T-helper 17 cell (primary cell): ENCODE measurements at places on chromosomes 11 and 22. TPM values are rescaled to one million over a fixed set of nuclear protein-coding genes. Genes with fewer than 3 reads are reported as not detected.

Gene RRAS2
- total RNA-seq, result 26.2 TPM

Gene APOBEC3B
- total RNA-seq, result 1.2 TPM

Gene OR10A4
- not detected for total RNA-seq

Gene CCDC116
- 0.13 TPM for total RNA-seq

Gene ANO1
- 0.34 TPM for total RNA-seq

DNA sequence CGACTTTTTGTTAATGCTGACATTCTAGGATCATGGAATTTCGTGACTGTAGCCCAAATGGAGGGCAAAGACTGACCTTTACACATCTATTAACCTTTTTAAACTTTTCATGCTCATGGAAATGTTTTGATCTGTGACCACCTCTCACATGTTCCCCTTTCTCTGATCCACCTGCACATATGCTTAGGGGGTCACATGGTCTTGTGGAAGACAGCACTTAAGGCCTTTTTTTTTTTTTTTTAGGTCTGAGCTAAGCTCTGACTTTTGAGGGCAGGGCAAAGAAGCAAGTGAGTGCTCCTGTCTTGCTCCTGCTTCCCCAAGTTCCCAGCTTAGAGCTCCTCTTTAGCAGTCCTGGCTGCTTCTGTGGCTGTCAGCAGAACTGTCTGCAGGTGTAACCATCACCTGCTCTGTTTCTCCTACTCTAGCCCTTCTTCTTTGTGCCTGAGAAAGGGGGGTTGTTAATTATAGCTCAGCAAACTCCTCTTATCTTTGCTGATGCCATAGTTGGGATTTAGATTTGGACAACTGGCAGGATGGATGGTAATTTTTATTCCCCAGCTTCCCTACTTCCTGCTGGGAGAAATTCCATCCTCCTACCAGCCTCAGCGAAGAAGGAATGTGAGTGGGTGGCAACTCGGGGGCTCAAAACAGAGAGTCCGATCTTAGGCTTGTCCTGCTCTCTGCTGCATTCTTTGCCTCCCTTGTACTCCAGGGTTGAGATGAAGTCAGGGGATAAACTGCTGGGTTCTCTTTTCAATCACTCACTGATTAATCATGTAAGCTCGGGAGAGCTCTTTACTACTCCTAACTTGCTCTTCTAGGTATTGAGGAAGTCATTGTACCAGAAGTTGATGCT lies 64.4 kb downstream of the GRAMD1B start:
- H3K4me1 ChIP-seq, result peaks cover 16% of the 10 kb centered on the region
- H3K36me3 ChIP-seq, result no peaks in the 10 kb centered on the region
- H3K27me3 ChIP-seq, result no peaks in the 10 kb centered on the region

GRCh38 chr22:36910461-36910860 lies 3.0 kb upstream of the CSF2RB start:
- H3K27ac ChIP-seq, result no peak overlapping the region
- H3K27me3 ChIP-seq, result peaks cover 26% of the 10 kb centered on the region
- peaks cover 2% of the 10 kb centered on the region for H3K36me3 ChIP-seq
- DNase-seq, result no peak

DNA sequence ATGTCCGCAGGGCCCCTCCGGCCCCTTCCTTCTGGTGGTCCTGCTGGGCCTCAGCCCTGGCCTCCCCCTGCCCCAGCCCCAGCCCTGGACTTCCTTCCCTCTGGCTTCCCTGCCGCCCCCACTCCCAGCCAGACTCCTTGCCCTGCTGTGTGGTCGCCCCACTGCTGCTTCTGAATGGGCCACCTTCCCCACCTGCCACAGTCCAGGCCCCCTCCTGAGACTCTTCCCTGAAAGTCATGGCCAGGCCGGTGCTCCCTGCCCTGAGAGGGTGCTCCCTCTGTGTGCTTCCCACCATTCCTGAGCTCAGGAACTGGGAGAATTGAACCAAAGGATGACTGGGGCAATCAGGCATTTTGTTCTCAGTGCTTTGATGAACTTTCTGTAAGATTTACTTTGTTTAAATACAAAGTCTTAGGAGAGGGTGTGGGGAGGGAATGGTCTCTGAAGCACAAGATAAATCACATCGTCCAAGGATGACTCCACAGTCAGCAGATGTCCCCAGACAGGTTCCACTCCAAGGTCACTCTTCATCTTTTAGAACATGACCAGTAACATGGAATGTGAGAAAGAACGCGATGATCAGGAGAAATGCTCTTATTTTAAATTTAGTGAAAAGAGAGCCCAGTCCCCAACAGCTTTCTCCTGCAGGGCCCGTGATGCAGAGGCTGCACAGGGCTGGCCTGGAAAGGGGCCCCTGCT lies 774 bp downstream of the APOBEC3D start:
- H3K4me3 ChIP-seq, result peak overlapping the region; percentile 98
- peaks cover 38% of the 10 kb centered on the region for H3K4me1 ChIP-seq
- H3K36me3 ChIP-seq, result peaks cover 4% of the 10 kb centered on the region

- peaks cover 10% of the 10 kb centered on the region for H3K36me3 ChIP-seq
- no peak overlapping the region for H3K27ac ChIP-seq
- no peak overlapping the region for H3K4me3 ChIP-seq
- no peaks in the 10 kb centered on the region for H3K27me3 ChIP-seq
- H3K4me1 ChIP-seq, result peaks cover 14% of the 10 kb centered on the region
- no peak for DNase-seq
Observed at GRCh38 chr11:20458905-20459632, 71.6 kb downstream of the PRMT3 start.

GRCh38 chr11:111829185-111829968 lies 42.0 kb downstream of the ALG9 start:
- peaks cover 10% of the 10 kb centered on the region for H3K36me3 ChIP-seq
- no peak for DNase-seq
- no peaks in the 10 kb centered on the region for H3K27me3 ChIP-seq
- H3K27ac ChIP-seq, result no peak overlapping the region

GRCh38 chr11:28110821-28111200 lies 2.6 kb downstream of the METTL15 start:
- no peaks in the 10 kb centered on the region for H3K27me3 ChIP-seq
- peaks cover 7% of the 10 kb centered on the region for H3K36me3 ChIP-seq
- H3K27ac ChIP-seq, result peak overlapping the region; percentile 99
- peaks cover 37% of the 10 kb centered on the region for H3K4me1 ChIP-seq
- DNase-seq, result no peak
- peak overlapping the region; percentile 99 for H3K4me3 ChIP-seq

DNA sequence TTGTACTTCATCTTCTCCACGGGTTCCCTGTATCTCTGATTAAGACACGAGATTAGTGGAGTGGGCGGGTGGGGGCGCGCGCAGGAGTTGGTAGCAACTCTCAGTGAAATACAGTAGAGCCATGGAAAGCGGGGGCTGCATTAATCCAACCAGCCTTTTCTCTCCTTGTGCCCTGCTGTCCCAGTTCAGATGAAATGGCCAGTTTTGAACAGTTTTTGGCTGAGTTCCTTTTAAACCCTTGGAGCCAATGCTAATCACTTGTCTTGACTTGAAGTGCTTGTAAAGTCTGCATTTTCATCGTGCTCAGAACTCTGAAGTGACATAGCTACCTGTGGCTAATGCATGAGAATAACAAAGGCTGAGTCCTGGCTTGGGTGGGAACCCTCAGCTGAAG lies 734 bp upstream of the TMEM123 start:
- peaks cover 3% of the 10 kb centered on the region for H3K36me3 ChIP-seq
- H3K4me1 ChIP-seq, result peaks cover 56% of the 10 kb centered on the region
- H3K4me3 ChIP-seq, result peak overlapping the region; percentile 97
- no peak for DNase-seq
- peak overlapping the region; percentile 95 for H3K27ac ChIP-seq

DNA sequence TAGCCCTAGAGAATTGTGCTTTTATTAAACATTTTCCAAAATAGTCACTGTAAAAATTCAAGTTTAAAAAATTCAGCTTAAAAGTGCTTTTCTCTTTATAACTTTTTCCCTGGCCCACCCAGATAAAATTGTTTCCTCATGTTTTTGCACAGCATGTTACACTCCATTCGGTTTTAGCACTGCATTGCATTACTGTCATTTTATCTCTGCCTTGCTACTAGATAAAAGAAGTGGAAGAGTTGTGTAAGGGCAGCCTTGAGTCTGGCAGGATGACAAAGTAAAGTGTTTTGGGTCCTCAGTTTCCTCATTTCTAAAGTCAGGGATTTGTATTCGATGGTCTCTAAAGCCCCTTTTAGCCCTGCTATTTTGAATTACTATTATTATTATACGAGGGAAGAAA lies 99.8 kb downstream of the ATM start:
- H3K4me3 ChIP-seq, result no peak overlapping the region
- H3K4me1 ChIP-seq, result peaks cover 12% of the 10 kb centered on the region
- no peak for DNase-seq
- H3K36me3 ChIP-seq, result peaks cover 7% of the 10 kb centered on the region
- peak overlapping the region; percentile 74 for H3K27ac ChIP-seq
- no peaks in the 10 kb centered on the region for H3K27me3 ChIP-seq

DNA sequence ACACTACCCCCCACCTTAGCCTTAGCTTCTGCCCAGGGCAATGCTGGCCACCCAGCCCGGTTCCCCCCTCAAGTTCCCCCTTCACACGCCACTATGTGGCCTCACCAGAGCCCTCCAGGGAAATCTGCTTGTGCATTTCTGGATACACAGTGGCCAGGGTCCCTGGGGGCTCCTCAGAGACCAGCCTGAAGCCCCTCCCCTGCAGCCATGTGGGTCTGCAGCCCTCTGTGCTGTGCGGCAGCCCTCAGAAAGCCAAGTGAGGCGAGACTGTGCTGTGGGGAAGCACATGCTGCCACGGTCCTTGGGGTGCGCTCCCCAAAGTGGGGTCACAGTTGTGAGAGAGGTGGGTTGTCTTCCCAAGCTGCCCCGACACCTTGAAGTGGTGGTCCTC lies 2.1 kb upstream of the PLXNB2 start:
- peaks cover 14% of the 10 kb centered on the region for H3K4me1 ChIP-seq
- no peak overlapping the region for H3K27ac ChIP-seq
- no peak overlapping the region for H3K4me3 ChIP-seq

DNA sequence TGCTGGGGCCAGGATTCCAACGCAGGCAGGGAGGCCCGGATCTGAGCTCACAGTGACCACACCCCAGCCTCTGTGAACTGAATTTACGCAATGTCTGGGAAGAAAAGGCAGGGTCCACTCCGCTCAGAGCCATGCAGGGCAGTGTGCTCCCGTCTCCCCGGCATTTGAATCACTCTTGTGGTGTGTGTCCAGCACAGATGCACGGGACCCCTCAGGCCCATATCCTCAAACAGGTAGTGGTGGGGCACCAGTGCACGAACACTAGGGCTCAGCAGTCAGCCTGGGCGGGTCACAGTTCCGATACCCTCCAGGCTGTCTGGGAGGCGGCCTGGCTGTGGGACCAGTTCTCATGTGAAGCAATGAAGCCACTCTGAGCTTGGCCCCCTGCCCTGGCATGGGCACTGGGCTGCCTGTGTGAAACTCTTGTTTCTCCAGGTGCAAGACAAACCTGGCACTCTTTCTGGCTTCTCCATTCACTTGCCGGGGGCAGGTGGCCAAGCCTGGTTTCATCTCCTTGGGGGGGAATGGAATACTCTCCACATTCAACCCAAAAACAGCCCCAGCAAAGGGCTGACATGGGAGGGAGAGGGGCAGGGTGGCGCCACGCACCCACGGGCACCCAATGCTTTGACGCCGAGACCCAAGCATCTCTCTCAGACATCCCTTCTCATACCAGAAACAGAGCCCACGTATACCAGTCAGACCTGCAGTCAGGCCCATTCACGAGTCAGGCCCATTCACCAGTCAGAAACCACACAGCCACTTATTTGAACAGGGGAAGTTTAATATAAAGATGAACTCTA lies 14.3 kb downstream of the DHCR7 start:
- H3K4me1 ChIP-seq, result peaks cover 3% of the 10 kb centered on the region
- H3K36me3 ChIP-seq, result no peaks in the 10 kb centered on the region
- no peaks in the 10 kb centered on the region for H3K27me3 ChIP-seq
- H3K27ac ChIP-seq, result no peak overlapping the region
- no peak for DNase-seq
- no peak overlapping the region for H3K4me3 ChIP-seq

GRCh38 chr22:18997925-18998315 lies 61.8 kb upstream of the PRODH start:
- H3K4me3 ChIP-seq, result no peak overlapping the region
- H3K27ac ChIP-seq, result no peak overlapping the region
- H3K4me1 ChIP-seq, result peaks cover 3% of the 10 kb centered on the region
- H3K27me3 ChIP-seq, result peaks cover 55% of the 10 kb centered on the region

DNA sequence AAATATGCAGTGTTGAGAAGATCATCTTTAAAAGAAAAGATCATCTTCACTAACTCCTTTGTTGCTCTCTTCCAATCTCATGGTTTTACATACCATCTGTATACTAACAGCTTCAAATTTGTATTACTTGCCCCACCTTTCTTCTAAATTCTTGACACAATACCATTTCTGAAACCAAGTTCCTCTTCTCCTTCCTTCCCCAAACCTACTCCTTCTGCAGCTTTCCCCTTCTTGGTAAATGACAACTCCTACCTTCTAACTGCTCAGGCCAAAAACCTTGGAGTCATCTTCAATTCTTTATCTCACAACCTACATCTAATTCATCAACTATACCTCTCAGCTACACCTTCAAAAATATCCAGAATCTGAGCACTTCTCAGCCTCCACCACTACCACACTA lies 9.3 kb downstream of the PRCP start:
- no peak overlapping the region for H3K4me3 ChIP-seq
- DNase-seq, result no peak
- H3K27ac ChIP-seq, result no peak overlapping the region

- H3K36me3 ChIP-seq, result peaks cover 3% of the 10 kb centered on the region
- no peak overlapping the region for H3K27ac ChIP-seq
- no peak overlapping the region for H3K4me3 ChIP-seq
- H3K27me3 ChIP-seq, result no peaks in the 10 kb centered on the region
- peaks cover 13% of the 10 kb centered on the region for H3K4me1 ChIP-seq
Observed at GRCh38 chr11:126415128-126415527, 59.6 kb downstream of the ST3GAL4 start.

DNA sequence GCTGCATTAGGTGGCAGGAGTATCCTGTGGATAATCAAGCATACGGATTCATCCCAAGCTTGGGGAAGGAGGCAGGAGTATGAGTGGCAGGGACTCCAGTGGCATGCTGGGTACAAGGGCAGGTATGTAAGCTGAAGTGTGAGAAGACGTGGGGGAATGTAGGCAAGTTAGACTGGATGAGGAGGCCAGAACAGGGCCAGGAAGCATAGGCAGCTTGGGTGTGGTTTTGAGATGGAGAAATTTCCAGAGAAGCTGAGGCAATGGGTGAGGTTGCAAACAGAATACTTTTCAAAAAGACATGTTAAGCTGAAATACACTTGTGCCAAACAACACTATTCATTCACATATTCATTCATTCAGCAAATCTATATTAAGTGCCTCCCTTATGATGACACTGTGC lies 43.1 kb upstream of the AMOTL1 start:
- DNase-seq, result no peak
- H3K4me3 ChIP-seq, result no peak overlapping the region
- H3K27me3 ChIP-seq, result peaks cover 26% of the 10 kb centered on the region
- H3K27ac ChIP-seq, result no peak overlapping the region
- no peaks in the 10 kb centered on the region for H3K4me1 ChIP-seq
- H3K36me3 ChIP-seq, result no peaks in the 10 kb centered on the region

- no peak overlapping the region for H3K27ac ChIP-seq
- H3K27me3 ChIP-seq, result no peaks in the 10 kb centered on the region
- H3K4me3 ChIP-seq, result no peak overlapping the region
- no peak for DNase-seq
- H3K36me3 ChIP-seq, result no peaks in the 10 kb centered on the region
Observed at GRCh38 chr11:76135491-76135890, 70.8 kb downstream of the WNT11 start.
